ENCODE measurements at places on chromosomes 4 and X.

- no peak overlapping the region for H3K27ac ChIP-seq
- no peak overlapping the region for H3K4me3 ChIP-seq
- no peaks in the 10 kb centered on the region for H3K36me3 ChIP-seq
- H3K4me1 ChIP-seq: peaks cover 31% of the 10 kb centered on the region
Observed at GRCh38 chr4:1058198-1058996, 47.0 kb downstream of the FGFRL1 start.

DNA sequence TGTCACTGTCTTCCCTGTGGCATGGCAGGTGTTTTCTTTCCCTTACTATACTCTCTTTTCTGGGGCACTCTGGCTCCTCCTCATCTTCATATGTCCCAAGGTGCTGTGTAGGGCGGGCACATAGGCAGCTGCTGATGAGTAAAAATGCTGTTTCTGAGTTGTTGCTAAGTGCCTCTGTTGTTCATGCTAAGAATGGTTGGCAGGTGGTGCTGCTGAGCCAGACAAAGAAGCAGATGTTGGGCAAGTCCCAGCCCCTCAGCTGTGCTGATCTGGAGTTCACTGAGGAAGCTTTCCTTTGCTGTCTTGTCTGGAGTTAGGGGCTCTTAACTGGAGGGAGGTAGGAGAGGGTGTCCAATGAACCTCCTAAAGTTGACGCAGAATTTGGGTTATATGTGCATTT lies 40.6 kb downstream of the HADH start:
- H3K27me3 ChIP-seq: peaks cover 4% of the 10 kb centered on the region
- peaks cover 56% of the 10 kb centered on the region for H3K36me3 ChIP-seq
- H3K27ac ChIP-seq: peak overlapping the region; percentile 92
- peak; percentile 44 for DNase-seq

GRCh38 chrX:87896057-87896456 lies 378.5 kb downstream of the KLHL4 start:
- peaks cover 4% of the 10 kb centered on the region for H3K4me1 ChIP-seq
- no peak for DNase-seq
- H3K27me3 ChIP-seq: no peaks in the 10 kb centered on the region
- no peaks in the 10 kb centered on the region for H3K36me3 ChIP-seq
- no peak overlapping the region for H3K27ac ChIP-seq

- H3K36me3 ChIP-seq: no peaks in the 10 kb centered on the region
- peaks cover 9% of the 10 kb centered on the region for H3K27me3 ChIP-seq
- no peak for DNase-seq
- H3K27ac ChIP-seq: no peak overlapping the region
- peaks cover 32% of the 10 kb centered on the region for H3K4me1 ChIP-seq
Observed at GRCh38 chr4:26139310-26139924, 181.4 kb upstream of the RBPJ start.

DNA sequence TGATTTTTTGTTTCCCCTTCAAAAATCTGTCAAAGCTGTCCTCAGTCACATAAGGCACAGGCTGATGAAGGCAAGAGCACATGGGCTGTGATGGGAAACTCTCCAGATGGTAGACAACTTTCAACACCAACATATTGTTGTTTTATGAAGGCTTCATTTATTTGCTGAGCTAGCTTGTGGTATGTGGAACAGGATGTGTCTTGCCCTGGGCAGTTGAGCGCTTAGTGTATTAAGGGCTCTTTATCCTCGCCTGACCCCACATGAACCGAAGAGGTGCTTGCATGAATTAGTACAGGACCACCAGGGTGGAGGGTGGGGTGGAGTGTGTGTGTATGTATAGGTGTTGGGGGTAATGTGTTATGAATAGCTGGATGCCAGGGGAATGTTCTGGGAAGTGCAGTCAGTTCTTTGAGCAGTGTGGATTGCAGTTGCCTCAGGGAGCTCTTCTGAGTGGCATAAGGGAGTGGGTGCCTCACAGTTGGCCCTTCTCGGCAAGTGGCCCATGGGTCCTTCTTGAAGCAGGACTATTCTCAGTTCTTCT lies 103.1 kb downstream of the PHEX start:
- peaks cover 9% of the 10 kb centered on the region for H3K27me3 ChIP-seq
- no peak overlapping the region for H3K27ac ChIP-seq
- no peak for DNase-seq
- H3K4me3 ChIP-seq: no peak overlapping the region

DNA sequence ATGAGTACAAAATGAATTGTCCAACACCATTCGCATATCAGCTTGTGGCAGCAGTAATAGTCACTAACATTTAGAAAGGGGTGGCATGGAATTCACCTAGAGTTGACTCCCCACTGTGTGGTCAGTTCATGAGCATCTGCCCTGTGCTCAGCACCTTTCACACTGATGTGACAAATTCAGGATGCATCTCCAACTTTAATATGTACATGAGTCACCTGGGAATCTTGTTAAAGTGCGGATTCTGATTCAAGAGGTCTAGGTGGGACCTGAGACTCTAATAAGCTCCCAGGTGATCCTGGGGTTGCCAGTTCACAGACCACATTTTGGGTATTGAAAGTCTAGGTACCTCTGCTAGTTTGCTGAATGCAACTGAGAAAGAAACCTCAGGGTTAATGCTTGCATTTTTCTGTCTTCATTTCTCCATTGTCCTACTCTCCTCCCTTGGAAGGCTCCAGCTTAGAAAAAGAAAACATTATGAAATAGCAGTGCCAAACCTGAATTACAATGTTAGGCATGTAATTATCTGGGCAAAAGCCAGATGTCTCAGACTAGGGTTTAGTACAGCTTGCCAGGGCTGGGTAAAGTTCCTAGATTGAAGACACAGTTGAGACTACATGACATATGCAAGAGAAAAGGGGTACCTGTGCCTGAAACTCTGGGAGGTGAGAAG lies 32.7 kb downstream of the TMSB4X start:
- H3K27ac ChIP-seq: no peak overlapping the region
- DNase-seq: no peak
- H3K36me3 ChIP-seq: no peaks in the 10 kb centered on the region
- H3K4me3 ChIP-seq: no peak overlapping the region
- H3K27me3 ChIP-seq: peaks cover 9% of the 10 kb centered on the region
- H3K4me1 ChIP-seq: no peaks in the 10 kb centered on the region

DNA sequence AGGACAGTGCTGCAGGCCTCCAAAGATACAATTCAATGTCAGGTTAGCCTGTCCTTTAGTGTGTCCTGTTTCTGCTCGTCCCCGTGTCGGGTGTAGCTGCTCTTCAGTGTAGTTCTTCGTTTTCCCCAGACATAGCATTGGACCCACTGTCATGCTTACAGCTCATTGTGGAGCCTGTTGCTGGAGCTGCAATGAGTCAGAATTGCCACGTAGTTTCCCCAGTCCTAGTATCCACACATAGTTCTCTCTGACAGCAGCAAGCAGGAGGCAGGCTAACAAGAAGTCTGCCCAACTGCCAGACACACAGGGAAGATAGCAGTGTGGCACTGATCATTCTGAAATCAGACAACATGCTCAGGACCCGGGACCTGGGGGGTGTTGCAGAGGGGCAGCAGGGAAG lies 49.2 kb downstream of the MOSPD2 start:
- peak overlapping the region; percentile 5 for H3K27ac ChIP-seq
- H3K36me3 ChIP-seq: peaks cover 6% of the 10 kb centered on the region
- H3K4me1 ChIP-seq: peaks cover 6% of the 10 kb centered on the region
- peaks cover 2% of the 10 kb centered on the region for H3K27me3 ChIP-seq
- H3K4me3 ChIP-seq: no peak overlapping the region

DNA sequence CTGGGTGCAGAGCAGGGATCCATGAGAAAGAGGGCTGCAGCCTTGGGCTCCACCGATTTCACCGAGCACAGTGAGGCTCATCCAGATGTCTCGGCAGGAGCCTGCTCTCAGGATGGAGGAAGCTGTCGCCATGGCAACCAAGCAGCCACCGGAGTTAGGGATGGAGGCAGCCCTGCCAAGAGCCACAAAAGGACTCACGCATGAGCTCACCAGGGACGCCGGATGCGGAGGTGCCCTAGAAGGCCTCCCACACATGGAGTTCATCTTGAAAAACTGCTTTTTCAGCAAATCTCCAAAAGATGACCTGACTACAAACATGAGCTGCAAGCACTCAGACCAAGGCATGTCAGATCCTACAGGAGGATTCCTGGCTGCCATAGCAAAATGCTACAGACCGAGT lies 90.7 kb downstream of the WFS1 start:
- H3K4me1 ChIP-seq: no peaks in the 10 kb centered on the region
- H3K27ac ChIP-seq: no peak overlapping the region
- DNase-seq: peak; percentile 30
- no peak overlapping the region for H3K4me3 ChIP-seq
- H3K27me3 ChIP-seq: peaks cover 55% of the 10 kb centered on the region

Measured in nephron progenitor cell (in vitro differentiated cells).